ENCODE measurements at places on chromosomes 11 and 22.

DNA sequence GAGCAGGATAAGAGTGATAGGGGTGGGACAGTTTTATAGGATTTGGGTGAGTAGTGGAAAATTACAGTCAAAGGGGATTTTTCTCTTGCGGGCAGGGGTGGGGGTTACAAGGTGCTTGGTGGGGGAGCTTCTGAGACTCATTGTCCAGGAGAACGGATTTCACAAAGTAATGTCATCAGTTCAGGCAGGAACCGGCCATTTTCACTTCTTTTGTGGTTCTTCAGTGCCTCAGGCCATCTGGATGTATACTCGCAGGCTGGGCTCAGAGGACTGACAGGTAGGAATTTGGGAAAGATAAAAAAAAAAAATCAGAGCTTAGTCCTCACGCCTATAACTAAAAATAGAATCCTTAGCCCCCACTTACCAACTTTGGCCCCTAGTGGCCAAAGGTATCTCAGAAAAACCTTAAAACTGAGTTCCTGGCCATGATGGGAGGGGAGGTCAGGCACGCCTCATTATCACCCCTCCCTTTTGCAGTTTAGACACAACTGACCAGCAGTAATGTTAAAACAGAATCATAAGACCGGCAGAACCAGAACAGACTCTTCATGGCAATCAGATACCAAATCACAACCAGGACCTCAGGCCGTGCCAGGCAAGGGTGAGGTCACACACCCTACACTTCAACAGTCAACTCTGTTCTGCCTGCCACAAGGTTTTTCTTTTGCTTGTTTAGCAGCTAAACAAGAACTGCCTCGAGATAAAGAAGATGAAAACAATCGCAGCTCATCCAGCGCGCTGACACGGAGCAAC is 8.9 kb upstream of the APOBEC3G start:
- no peak for DNase-seq

- no peak for DNase-seq
Observed at GRCh38 chr11:47606731-47607130, 12.5 kb upstream of the C1QTNF4 start.

DNA sequence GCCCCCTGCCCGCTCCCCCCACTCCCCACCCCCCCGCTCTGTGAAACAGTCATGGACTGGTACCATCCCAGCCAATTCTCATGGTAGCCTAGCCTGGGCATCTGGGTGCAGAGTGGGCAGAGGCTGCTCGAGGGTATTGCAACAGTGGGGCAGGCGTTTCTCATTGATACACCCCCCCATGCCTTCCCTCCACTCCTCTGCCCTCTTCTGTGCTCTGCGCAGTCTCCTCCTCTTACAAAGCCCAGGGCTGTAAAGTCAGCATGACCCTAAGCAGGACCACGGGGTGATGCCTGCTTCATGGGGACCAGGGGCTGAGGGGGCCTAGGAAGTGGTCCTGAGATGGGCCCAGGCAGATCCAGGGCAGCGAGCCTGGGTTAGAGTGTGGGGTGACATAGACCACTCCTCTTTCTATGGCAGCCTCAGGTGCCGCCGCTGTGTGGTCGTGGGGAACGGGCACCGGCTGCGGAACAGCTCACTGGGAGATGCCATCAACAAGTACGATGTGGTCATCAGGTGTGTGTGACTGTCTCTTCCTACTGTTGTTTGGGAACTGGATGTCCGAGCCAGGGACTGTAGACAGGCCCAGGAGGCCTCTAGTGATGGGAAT is 52.3 kb downstream of the ST3GAL4 start:
- no peak for DNase-seq

- DNase-seq, result no peak
Observed at GRCh38 chr11:119983240-119983732, 154.6 kb downstream of the TRIM29 start.

GRCh38 chr11:102438311-102439062 is 14.1 kb downstream of the TMEM123 start:
- DNase-seq, result no peak

DNA sequence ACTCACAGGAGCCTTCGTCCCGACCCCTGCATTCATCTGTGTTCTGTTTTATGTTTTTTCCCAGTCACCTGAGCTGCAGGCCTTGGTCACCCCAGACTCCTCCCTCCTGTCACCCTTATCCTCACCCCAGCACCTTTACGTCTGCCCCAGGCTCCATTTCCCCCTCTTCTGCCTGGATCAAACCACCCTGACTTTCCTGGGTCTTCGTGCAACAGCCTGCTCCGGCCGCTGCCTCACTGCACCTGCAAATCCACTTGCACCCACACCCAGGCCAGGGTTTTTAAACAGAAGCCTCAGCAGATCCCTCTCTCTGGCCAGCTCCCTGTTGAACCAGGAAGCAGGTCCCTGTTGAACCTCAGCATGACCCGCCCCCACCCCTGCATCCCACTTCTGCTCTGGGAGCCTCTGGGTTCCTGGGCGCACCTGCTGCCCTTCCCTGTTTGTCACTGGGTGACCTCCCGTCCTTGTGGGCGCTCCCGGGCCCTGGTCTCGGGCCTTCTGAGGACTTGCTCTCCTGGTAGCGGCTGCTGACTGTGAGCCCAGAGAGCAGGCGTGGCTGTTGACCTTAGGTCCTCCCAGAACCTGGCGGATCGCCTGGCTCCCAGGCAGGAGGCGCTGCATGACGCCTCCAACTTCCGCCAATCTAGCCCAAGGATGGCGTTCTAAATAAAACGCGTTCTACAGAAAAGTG is 12.8 kb downstream of the MAPK8IP2 start:
- DNase-seq, result no peak

DNA sequence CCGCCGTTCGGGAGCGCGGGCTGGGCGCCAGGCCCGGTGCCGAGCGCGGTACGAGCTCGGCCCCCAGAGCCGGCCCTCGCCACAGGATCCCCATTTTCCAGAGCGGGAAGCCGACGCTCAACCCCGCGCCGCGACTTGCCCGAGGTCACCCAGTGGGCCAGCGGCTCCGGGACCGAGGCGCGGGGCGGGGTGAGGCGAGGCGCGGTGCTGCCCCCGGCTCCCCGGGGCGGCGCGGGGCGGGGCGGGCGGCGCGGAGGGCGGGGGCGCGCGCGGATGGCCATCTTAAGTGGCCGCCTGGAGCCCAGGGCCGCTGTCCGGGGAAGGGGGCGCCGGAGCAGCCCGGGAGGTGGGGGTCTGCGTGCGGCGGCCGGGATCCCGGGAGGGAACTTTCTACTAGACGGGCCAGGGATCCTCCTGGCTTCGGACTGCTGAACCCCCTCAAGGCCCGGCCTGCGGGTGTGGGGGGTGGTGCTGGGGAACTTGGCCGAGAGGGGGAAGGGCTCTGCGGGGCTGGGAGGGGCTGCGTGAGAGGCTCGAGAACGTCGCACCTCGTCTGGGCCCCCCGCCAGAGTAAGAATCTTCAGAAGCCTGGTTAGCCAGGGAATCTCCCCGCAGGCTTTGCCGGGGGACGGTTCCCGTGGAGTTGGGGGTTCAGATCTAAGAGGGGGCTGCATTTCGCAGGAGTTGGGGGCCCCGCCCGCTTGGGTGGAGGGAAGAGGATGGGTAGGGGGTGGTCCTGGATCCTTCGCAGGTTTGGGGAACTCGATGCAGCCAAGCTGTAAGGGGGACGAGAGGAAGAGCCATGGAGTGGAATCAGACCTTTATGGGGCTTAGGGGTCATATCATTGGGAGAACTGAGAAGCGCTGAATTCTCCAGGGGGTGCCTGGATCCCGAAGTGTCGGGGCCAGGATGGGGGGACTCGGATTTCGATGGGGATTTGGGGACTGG is 678 bp upstream of the INPPL1 start:
- peak; percentile 82 for DNase-seq

DNA sequence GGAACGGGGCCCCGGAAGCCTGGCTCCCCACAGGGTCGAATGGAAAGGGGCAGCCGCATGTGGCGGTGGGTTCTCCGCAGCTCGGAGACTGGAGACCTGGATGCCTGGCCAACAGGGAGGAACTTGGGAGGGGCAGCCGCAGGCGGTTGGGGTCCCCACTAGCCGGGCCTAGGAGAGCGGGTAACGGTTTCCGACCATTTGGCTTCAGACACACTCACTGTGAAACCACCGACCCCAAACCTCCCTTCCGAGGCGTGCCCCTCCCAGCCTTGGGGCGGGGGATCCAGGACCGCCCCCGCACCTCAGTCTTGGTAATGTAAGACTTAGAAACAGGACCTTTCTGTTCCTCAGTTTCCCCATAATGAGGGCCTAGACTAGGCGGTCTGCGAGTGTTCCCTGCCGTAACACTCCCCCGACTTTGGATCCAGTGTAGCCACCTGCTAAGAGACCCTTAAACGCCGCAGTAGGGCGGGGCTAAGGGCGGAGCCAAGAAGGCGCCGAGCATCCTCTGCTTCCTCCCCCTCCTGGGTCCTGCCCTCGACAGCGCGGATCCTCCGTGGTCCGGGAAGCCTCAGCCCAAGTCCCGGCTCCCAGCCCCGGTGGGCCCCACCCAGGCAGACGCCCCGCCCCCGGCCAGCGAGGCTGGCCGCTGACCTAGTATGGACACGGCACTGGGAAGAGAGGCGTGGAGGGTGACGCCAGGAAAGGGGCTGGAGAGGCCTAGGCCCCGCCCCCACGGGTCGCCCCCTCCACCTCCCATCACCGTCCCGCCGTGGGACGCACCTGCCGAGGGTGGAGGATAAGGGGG is 1.8 kb upstream of the RASGRP2 start:
- peak; percentile 93 for DNase-seq

DNA sequence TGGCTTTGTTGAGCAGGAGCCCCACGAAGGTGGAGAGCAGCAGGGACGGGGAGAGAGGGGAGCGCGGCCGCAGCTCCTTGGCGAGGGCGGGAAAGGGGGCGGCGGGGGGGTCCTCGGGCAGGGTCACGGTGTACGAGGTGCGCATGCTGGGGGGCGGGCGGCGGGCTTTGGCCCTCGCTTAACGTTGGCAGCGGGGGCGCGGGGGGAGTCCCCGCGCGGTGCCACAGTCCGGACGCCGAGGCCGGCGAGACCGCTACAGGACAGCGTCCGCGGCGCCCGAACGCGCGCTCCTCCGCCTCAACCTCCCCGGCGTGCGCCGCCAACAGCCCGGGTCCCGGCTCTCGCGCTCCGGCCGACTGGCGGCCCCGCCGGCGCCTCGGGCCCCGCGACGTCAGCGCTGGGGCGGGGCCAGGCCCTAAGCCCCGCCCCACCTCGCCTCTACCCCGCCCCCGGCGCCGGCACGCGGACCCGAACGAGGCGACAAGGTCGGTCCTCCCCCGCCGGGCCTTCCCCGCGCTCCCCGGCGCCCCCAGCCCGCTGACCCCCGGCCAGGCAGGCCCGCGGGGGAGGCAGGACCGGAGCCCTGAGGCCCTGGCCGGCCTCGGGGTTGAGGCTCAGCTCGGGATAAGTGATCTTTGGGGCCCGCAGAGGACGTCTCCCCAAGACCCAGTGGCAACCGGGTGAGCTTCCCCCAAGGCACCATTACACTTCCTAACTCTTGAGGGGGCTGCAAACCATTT is 17.5 kb downstream of the USP2 start:
- DNase-seq, result no peak

DNA sequence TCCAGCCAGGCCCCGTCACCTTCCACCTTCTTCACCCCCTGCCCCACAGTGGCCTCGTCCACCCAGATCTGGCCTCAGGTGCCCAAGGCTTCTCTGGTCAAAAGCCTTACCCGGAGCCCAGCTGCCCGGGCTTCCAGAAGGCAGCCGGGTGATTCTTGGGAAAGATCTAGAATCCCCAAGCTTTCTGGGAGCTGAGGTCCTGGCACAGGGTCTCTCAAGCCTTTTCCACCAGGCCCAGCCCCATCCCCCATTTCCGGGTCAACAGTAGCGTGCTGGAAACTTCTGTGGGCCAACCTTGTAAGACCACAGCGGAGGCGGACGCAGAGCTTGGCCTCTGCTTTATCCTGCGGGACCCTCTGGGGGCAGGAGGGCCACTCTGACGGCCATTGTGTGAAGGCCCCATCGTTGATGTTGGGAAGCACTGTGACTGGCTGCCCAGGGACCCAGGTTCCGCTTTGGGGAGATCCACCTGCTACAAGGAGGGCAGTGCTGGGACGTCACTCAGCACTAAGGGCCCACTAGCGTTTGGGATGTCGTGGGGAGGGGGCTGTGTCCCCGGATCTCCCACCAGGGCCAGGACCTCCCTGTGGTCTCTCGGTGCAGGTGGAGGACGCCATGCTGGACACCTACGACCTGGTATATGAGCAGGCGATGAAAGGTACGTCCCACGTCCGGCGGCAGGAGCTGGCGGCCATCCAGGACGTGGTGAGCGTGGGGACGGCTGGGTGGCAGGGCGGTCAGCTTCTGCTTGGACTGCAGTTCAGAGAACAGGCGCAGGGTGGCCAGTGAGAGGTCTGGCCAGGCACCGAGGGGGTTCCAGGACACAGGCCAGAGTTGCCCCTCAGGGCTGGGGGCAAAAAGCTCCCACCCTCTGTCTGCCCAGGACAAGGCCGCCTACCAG is 11.5 kb downstream of the TSPAN32 start:
- peak; percentile 11 for DNase-seq

GRCh38 chr22:42813501-42813900 is 43.6 kb downstream of the ARFGAP3 start:
- no peak for DNase-seq

DNA sequence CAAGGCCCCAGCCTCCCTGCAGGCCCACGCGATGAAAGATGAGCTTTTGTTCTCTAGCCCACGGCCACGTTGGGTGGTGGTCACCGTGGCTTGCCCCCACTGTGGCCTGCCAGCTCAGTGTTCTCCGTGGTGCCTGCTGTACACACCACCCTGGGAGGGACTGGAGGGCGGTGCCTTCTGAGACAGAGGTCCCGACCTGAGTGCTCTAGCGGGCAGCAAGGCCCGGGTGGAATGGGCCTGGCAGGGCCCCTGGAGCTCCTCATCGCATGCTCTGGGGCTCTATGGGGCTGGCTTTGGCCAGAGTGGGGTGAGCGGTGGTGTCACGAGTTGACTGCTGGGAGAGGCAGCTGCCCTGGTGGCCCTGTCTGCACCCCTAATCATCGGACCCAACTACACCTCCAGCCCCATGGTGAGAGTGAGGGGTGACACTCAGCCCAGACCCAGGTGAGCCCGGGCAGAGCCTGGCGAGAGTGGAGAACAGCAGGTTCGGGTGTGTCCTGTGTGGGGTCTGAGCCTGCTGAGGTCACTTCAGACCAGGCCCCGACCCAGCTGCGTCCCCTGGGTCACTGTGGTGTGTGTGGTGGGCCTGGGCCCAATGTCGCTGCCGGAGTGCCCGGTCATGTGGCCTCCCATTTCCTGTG is 541.9 kb downstream of the TBC1D22A start:
- no peak for DNase-seq

GRCh38 chr11:124920870-124921609 is 2.0 kb downstream of the HEPN1 start:
- DNase-seq, result no peak
